Stimulated activated CD4-positive, alpha-beta T cell treated with anti-CD3 and anti-CD28 coated beads, Interleukin-15, amount 100 ng/mL, for 1 hour (primary cell): ENCODE measurements at places on chromosomes 2 and 18.

DNA sequence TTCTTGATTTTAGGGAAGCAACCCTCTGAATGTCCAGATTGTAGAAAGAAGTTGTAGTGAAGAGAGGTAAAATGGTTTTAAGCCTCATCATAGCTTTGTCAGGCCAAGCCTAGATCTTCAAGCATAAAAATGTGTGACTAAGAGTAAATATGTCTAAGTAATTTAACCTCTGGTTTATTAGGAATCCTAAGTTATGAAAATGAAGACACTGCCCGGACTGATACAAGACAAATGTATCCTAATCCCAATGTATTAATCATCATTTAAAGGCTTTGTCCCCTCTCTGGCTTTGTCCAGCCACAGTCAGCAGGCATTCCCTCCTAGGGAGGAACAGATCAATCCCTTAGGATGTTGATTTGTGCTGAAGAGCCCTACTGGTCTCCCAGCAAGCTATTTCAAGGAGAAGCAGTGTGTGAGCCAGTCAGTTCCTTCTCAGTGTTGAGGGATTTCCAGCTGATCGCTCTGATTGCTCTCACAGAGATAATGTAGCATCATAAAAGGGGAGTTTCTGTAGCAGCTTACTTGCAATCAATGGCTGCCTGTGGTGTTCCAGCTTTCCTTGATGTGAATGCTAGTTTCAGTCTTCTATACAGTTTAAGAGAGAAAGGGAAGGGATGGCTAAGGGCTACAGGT lies 796.1 kb downstream of the EPHA4 start:
- DNase-seq = no peak

DNA sequence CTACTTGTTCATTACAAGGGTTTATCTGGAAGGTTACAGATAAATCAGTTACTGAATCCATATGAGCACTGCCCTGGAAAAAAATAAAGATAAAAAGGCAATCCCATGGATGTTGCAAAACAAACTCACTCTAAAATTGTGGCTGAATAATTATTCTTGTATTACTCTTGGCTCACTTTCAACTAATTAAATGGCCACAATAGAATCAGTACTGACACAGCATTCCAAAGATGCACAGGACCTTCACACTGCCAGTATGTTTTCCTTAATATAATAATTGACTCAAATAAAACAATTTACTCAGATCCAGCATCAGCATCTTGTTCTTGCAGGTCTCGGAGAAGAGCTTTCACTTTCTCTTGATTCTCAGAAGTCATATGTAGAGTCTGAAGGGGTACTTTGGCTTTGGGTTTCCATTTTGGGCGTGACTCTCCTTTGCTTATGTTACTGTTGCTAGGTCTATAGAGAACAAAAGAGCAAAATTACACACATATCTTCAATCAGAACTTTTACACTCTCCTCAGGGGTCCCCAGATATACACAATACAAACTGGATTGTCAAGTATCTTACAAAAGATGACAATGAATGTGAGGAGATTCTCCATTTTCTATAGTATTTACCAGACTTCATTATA lies 12.6 kb downstream of the DHX57 start:
- DNase-seq = no peak

GRCh38 chr2:168155046-168155445 lies 92.3 kb downstream of the STK39 start:
- no peak for DNase-seq

- no peak for DNase-seq
Observed at GRCh38 chr2:113965228-113965627, 75.3 kb downstream of the ACTR3 start.

- DNase-seq = no peak
Observed at GRCh38 chr2:71513096-71513495, 59.7 kb downstream of the DYSF start.

GRCh38 chr2:161979490-161979889 lies 94.5 kb downstream of the DPP4 start:
- no peak for DNase-seq

DNA sequence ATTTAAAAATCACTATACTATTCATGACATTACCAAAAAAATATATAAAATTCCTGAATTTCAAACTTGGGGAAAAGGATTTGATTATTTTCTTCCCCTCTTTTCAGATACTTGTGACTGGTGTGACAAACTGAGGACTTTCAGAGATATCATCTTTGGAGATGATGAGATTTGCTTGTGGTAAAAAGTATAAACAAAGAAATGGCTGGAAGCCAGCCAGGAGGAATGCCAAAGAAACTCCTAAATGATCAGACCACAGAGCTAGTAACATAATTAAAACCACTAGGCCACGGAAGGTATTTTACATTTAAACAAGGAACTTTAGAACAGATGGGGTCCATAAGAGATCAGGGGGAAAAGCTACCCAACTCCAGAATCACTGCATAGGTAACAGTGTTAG lies 58.7 kb downstream of the PIGN start:
- no peak for DNase-seq

DNA sequence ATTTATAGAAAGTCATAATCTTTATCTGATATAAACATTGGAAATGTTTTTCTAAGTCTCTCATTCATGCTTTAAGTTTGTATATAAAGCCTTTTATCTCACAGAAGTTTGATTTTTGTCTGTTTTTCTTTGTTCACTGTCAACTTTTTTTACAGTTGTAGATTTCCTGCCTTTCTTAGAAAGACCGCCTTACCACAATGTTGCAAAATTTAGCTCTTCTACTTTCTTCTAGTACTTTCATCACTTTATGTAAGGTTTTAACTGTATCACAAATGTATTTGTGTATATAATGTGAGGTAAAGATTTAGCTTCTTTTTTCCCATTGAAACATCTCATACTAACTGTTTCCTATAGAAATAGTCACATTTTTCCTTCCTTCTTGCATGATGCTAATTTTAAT lies 136.1 kb downstream of the DNAH6 start:
- DNase-seq = no peak

GRCh38 chr2:230485801-230486341 lies 69.9 kb downstream of the SP100 start:
- no peak for DNase-seq

DNA sequence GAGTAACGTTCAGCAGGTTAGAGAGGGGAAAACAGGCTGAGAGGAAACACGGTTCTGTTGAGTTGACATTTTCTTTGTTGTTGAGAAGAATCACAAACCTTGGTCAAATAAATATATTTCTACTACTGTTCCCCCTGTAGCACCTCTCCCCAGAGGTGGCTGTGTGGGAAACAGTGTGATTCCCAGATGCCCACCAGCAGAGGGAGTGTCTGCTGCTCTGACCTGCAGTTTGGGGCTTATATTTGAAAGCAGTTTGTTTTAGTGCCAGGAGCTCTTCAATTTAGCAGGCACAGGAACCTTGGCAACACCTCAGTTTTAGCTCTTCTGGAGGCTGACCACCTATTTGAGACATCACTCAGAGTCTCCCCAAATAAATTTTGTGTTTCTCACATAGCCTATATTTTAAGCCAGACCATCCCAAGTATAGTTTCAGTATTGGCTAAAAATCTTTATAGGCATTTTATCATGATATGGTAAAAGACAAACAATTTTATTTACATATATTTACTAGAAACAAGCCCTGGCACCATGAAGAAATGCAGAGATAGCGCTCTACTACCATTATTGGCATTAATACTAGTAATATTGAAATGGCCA lies 75.7 kb downstream of the PIK3C3 start:
- no peak for DNase-seq

GRCh38 chr2:200856806-200857205 lies 7.7 kb downstream of the CLK1 start:
- no peak for DNase-seq

- peak; percentile 30 for DNase-seq
Observed at GRCh38 chr2:46943881-46944798, 28.5 kb upstream of the MCFD2 start.

- no peak for DNase-seq
Observed at GRCh38 chr18:46566111-46566510, 90.9 kb downstream of the LOXHD1 start.

- no peak for DNase-seq
Observed at GRCh38 chr2:44767691-44768090, 173.8 kb upstream of the SIX3 start.

GRCh38 chr2:128799284-128799552 lies 480.6 kb upstream of the HS6ST1 start:
- DNase-seq = no peak

- DNase-seq = no peak
Observed at GRCh38 chr2:84283506-84283905, 175.6 kb downstream of the SUCLG1 start.

DNA sequence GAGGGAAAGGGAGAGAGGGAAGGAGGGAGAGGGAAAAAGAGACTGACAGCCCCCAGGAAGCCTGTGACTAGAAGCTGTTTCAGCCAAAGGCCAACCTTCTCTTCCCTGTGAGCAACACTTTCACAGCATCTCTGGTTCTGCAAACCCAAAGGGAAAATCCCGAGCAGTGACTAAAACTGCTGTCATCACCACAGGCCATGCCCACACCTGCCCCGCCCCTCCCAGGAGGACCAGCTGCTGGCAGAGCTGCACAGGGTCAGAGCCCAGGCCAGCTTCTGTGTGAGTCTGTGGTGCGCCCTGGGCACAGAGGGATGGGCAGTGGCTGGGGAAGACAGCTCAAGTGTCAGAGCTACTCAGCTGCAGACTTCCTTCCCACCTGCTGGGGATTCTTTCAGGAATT lies 64.9 kb upstream of the OTOS start:
- peak; percentile 26 for DNase-seq

DNA sequence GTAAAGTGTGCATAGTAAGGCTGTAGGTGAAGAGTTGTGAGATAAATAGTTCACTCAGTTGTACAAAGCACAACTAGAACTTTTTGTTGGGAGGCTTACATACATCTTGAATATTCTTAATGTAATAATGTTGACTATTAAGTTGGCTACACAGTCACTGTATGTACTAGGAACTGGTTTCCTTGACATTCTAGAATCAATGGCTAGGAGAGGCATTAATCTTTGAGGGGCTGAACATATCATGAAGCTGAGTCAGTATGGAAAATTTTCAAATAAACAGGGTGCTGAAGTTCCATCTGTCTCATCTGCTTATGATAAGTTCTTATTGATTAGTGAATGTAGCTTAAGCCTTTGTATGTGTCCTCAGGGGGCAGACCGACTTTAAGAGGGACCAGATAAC lies 23.4 kb downstream of the METTL21A start:
- no peak for DNase-seq

- DNase-seq = no peak
Observed at GRCh38 chr2:230778350-230779063, 65.9 kb downstream of the CAB39 start.
